ENCODE measurements at places on chromosomes 4 and X.

DNA sequence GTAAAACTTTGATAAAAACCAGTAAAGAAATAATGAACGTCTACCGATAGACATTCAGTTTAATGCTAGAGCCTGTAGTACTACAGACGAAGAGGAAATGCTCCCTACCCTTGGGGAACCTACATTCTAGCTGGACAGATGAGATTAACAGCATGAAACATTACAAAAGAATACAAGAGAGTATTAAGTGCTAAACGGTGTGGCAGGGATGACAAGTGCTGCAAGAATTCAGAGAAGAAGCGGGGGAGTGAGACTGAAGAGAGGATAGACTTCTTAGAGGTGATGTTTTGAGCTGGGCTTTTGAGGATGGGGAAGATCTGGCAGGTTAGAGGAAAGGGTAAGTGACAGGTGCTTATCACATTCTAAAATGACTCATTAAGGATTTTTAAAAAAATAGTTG lies 52.6 kb upstream of the ESX1 start:
- DNase-seq: no peak

DNA sequence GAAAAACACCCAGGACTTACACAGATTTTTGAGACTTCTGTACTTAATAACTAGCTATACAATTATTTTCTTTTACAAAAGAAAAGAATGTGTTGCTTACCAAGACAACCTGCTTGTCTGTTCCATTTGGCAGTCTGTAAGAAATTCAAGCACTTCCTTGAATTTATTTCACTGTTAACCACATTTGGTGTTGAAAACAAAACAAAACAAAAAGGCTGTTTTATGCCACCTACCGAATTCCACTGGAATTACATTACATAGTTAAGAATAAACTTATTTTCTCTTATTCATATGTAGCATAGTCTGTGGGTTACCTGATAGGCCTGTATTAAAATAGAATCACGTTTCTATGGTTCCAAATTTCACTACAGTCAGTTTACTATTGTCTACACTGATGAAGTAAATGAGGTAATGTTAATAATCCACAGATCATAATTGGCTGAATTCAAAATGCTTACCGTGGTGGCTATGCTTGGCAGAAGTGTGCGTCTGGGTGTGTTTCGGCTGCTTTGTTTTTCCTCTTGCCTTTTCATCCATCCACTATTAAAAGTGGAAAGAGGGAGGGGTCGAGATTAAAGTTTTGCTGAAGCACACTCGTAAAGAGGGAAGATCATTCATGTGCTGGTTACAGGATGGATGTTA lies at the start of gene TLR1:
TLR1 (minus strand) TSS at position 138 of the 642 bp plus-strand sequence. CDS start 5,960 bp downstream, outside the sequence.
- DNase-seq: no peak

DNA sequence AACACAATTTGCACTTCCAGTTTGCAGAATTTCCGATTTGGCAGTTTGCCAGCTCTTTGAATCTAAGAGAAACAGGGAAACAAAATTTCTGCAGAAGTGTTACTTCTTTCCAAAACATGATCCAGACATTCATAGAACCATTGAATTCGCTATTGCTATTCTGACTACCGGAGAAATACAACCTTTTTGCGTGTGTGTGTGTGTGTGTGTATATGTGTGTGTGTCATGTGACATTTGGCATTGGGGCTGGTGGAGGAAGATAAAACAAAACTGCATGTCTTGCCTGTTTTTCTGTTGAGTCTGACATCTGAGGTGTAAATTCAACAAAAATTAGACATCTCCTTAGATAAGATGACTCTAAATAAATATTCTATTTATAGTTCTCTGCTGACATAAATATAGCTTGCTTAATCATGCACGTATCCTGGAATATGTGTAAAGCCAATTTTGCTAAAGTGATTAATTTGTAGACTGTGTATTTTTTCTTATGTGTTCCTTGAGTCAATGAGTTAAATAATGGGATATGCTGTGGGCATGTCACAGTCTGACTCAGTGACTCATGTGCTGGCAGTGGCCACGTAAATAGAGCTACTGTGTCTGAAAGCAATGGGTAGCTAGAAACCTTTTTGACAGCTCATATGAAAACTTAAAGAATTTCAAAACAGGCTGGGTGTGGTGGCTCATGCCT lies 98.9 kb downstream of the HPGD start:
- no peak for DNase-seq

DNA sequence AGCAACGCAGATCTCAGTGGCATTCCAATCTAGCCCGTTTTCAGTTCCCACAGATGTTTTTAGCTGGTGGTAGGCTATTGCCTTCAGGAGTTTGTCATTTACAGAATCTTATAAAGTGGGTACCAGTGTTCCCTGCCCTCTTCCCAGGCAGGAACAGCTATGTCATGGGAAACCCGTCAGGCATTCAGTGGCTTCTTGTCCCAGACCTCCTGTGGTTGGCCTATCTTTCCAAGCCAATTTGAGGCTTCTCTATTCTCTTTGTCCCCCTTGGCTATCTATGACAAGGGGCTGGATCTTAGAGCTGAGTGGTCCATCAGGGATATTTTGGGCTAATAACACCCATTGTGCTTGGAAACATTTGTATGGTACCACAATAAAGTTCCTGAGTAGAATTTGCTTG lies 33.6 kb upstream of the RPL34 start:
- DNase-seq: no peak

GRCh38 chrX:136417806-136418205 lies 69.9 kb upstream of the BRS3 start:
- DNase-seq: no peak

GRCh38 chr4:106165351-106166010 lies 150.5 kb downstream of the TBCK start:
- DNase-seq: no peak
